ENCODE measurements at places on chromosomes 11 and 22.

GRCh38 chr11:31974366-31975136, 116.3 kb upstream of the RCN1 start:
- peak; percentile 60 for DNase-seq

- no peak for DNase-seq
Observed at GRCh38 chr11:23893126-23893525, 603.7 kb upstream of the LUZP2 start.

DNA sequence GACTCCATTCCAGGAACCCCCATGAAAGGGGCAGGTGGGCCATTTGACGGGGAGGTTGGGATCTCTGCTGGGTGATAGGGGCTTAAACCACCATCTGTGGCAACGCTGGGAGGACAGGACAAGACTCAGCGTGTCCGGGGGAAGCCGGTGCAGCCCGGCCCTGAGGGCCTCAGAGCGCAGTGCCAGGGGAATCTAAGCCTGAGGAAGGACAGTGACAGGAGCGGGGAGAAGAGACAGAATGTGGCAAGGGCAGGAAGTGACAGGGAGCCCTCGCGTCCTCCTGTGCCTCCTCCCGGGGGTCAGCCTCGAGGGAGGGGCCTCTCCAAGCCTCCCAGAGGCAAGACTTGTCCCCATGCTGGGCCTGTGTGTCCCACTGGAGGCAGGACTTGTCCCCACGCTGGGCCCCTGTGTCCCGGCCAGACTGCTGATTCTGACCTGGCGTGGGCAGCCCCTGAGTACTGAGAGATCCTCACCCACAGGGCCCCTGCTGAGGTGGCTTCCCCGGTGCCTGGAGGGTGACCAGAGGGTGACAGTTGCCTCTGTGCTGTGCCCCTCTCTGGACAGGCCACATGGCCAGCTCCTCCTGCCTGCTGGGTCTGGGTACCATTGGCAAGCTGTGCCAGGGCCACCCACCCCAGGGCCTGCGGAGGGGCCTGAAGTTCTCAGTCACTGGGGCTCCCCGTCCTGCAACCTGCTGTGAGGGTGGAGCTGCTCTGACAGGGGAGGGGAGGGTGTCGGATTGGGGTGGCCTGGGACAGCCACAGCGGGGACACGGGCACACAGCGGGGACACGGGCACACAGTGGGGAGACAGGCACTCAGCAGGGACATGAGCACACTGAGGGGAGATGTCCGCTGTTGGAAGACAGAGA, 676.2 kb downstream of the BRD1 start:
- DNase-seq, result no peak

GRCh38 chr11:12173111-12173510, 62.7 kb downstream of the MICAL2 start:
- no peak for DNase-seq

GRCh38 chr11:12051287-12051662, 42.8 kb upstream of the DKK3 start:
- DNase-seq, result no peak

GRCh38 chr11:59212744-59213631, at the start of gene MPEG1:
Gene MPEG1, minus strand, starts transcription at chr11:59212927. Its CDS starts 62 bp downstream, at chr11:59212865.
- DNase-seq, result no peak

GRCh38 chr11:78231962-78232501, 43.3 kb downstream of the USP35 start:
- DNase-seq, result peak; percentile 33

DNA sequence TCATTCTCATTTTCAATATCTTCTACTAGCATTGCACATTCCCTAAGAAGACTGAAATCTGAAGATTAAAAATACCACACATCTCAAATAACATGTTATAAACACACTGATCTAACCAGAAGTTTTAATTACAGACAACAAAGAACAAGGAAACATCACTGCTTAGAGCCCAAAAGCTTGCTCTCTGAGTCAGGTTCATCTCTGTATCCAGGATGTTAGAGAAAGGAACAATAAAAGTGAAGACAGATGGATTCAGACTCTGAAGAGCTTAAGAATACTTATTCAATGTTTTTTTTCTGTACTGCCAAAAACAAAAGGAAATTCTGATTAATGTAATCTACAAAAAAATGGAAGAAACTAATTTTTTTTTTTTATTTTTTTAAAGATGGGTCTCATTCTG, 16.5 kb downstream of the RDX start:
- no peak for DNase-seq

DNA sequence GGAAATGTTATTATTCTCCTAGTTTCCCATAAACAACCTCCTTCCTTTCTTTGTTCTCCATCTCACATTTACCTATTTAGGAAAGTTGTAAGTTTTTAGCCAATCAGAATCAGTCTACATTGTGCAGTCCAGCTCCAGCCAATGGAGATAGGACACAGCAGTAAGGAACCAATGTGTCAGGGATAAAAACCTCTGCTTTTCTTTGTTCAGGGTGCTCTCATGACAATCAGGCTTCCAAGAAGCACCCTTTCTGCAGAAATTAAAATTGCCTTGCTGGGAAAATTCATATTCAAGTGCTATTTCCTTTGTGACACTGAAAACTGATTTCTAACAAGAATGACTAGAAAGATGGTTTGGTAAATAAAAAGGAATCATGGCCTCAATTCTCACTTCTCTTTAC, 14.6 kb downstream of the SCGB2A1 start:
- DNase-seq, result no peak

- DNase-seq, result no peak
Observed at GRCh38 chr11:1935156-1936071, 11.7 kb upstream of the MRPL23 start.

DNA sequence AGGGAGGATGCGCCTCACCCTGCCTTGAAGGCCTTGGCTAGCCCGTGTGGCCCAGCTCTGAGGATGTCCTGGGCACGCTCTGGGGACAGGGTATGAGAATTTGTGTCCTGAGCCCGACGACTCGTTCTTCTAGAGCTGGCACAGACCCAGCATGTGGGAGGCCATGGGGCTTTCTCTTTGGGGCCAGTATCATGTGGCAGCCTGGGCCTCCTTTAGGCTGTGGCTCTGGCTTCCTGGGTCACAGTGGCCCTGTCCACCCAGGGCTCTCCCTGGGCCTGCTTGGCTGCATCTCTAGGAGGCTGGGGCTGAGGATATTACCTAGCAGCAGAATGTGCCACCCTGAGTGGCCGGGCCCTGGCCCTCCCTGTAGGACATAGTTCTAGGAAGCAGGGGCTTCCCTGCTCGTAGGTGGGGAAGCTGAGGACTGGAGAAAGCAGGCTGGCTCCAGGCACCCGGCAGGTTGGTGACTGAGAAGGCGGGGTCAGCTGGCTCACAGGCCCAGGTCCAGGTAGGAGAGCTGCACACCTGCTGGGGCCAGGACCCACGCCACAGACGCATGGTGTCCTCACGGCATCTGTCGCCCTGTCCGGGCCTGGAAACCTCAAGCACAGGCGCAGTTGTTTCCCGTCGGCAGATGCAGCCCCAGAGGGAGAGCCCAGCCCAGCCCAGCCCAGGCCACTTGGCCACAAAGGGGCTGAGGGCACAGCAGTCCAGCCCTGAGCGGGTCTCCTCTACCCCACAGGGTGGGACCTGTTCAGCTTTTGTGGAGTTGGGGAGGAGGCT, 6.8 kb downstream of the CCDC188 start:
- no peak for DNase-seq

DNA sequence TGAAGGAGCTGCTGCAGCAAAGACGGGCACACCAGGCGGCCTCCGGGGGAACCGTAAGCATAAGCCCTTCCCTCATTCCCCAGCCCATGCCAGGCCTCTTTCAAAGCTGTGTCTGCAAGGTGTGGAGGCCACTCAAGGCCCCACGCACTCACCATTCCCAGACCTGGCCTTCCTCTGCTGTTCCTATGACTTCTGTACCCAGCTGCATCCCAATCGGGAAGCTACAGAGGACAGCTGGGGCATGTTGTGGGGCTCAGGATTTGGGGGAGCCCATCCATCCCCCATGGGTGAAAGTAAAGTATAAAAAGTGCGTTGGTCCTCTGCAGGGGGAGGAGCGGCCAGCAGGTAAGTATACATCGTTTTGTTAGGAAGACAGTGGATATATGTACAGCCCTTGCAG, 2.2 kb downstream of the POU2AF3 start:
- no peak for DNase-seq

DNA sequence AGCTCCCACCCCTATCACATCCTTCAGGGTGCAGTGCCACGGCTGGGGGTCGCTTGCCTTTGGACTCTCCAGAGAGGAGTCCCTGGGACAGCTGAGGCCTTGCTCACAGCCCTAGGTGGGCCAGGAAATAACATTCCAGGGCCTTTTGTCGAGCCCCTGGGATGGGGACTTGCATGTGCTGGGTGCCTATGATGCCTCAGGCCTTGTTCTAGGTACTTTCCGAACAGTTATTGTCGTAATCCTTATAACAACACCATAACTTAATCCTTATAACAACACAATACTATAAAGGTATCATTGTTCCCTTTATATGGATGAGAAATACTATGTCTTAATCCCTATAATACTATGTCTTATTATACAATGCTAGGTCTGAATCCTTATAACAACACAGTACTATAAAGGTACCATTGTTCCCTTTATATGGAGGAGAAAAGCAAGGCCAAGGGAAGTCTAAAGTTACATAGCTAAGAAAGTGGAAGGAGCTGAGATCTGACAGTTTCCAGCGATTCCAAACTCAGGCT, 236.5 kb downstream of the ST3GAL4 start:
- DNase-seq, result no peak

DNA sequence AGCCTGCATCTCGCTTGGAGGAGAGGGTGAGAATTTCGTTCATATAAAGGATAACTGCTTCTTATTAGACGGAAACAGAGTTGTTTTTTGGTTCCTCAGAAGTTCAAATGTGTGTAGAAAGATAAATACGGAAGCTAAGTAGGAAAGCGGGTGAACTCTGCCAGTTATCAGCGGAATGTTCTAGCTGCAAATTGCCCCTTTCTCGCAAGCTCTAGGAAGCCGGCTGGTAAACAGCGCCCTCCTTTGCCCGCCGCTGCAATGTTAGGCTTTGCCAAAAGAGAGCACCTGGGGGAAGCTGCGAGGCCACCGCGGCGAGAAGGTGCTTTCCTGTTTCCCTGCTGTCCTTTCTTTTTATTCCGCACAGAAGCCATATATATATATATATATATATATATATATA, 67.0 kb downstream of the IGLL5 start:
- DNase-seq, result no peak

- DNase-seq, result no peak
Observed at GRCh38 chr11:133600786-133601185, 68.5 kb upstream of the OPCML start.

DNA sequence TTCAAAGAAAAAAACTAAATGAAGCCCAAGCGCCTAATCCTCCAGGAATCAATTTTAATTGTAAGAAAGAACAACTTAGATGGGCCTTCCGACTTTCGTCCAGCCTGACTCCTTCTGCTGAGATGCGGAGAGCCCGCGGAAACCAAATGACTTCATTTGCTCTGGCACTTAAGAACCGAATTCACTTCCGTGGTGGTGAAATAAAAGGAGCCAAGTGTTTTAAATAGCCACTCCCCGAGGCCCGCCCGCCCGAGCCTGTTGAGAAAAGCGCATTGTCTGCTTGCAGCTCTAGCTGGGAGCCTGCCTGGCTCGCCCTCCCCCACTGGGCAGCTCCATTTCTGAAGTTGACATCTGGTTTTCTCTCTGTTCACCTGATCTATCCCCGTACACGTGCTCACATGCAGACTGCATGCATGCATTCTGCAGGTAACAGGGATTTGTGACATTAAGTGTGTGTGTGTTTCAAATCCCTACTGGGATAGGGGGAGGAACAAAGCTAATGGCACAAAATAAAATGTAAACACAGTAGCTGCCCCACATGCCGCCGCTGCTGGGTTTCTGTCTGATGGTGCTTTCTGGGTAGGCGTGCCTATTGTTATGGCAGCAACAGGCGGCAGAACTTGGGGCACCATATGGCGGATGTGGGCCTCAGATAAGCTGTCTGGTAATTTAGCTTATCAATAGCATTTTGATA, 6.2 kb downstream of the TEAD1 start:
- peak; percentile 88 for DNase-seq

- DNase-seq, result peak; percentile 47
Observed at GRCh38 chr11:113796663-113797259, 17.2 kb downstream of the CLDN25 start.

DNA sequence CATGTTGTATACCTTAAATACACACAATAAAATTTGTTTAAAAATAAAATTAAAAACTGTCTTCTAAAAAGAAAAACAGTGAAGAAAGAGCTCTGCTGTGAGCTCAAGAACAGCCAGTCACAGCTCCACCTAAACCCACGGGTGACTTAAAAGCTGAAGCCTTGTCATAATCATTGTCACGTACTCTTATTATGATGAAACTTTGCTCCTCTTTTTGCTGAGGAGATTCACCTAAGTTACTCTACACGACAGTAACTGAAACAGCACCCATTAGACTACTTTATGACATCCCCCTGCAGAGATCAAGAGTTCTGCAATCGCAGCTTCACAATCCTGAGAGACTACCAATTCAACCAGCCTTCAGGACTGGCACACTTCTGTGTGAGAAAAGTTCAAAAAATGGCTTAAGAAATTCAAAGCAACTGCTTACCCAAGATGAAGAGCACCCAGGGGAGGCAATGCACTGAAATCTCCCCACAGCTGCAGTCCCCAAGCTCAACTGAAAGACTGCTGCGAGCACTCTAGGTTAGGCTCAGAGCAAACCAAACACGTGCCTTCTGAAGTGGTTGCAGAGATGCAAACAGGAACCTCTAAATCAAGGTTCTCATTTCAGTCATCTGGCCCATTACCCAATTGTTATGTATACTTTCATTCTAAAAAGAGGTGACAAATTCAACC, at the start of gene JAML:
Gene JAML, minus strand, starts transcription at position 501 of the 678 bp plus-strand sequence. CDS start 10,145 bp downstream, outside the sequence.
- no peak for DNase-seq

GRCh38 chr11:58658623-58659022, 36.2 kb downstream of the CNTF start:
- DNase-seq, result no peak

DNA sequence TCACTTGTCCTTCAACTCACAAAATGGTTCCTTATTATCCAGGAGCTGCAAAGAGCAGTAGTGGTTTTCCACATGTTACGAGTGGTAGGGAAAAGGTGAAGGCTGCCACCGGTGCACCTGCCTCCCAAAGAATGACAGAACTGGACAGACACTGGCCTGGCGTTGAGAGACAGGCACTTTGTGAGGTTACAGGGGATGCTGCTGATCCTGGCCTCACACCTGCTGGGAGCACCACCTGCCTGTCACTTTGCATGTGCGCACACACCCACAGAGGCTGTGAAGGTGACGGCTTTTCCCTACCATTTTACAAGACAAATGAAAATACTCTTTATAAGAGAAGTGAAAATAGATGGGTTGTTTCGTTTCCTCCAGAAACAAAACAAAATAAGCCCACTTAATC, 175.3 kb upstream of the B3GAT1 start:
- DNase-seq, result no peak

- DNase-seq, result no peak
Observed at GRCh38 chr11:74019104-74019738, 10.3 kb upstream of the UCP3 start.

- DNase-seq, result no peak
Observed at GRCh38 chr11:86171627-86172026, 72.9 kb upstream of the EED start.

Data from fibroblast of skin of scalp (primary cell).